Vagina (tissue), 2 donors: ENCODE measurements at places on chromosomes 4 and X. TPM values are rescaled to one million over a fixed set of nuclear protein-coding genes. Genes with fewer than 3 reads are reported as not detected.

Gene SCOC
- 39.3 TPM for total RNA-seq

Gene OTUD6A
- total RNA-seq, result not detected

- no peaks in the 10 kb centered on the region for H3K36me3 ChIP-seq
- H3K27ac ChIP-seq, result no peak overlapping the region
- H3K27me3 ChIP-seq, result no peaks in the 10 kb centered on the region
- no peak overlapping the region for H3K4me3 ChIP-seq
- no peak for DNase-seq
Observed at GRCh38 chr4:2080429-2081300, 21.5 kb downstream of the NAT8L start.

DNA sequence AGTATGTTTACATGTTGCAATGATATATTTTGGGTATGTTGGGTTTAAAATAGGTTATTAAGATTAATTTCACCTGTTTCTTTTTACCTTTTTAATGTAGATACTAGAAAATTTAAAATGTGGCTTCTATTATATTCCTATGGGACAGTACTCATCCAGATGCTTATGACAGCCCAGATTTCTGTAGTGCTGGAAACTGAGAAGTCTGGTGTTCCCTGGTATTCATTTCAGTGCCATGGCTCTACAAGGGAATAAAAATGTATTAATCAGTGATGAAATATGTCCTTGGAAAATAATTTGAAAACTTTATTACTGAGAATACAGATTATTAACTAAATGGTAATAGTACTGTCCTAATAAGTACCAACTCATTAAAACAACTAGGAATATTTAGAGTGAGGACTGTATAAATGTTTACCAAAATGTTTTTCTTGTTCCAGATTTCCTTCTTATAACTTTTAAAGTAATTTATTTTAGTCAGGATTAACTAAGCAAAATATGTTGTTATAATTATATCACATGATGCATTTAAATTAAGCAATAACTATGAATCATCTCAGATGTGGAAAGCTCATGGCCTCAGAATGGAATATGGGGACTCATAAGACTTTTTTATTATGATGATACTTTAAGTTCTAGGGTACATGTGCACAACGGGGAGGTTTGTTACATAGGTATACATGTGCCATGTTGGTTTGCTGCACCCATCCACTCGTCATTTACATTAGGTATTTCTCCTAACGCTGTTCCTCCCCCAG is 25.3 kb downstream of the ARHGAP24 start:
- DNase-seq, result no peak
- peaks cover 37% of the 10 kb centered on the region for H3K4me1 ChIP-seq
- H3K27ac ChIP-seq, result no peak overlapping the region
- no peaks in the 10 kb centered on the region for H3K36me3 ChIP-seq
- no peak overlapping the region for H3K4me3 ChIP-seq

- no peaks in the 10 kb centered on the region for H3K4me1 ChIP-seq
- no peak overlapping the region for H3K27ac ChIP-seq
- DNase-seq, result no peak
- no peaks in the 10 kb centered on the region for H3K36me3 ChIP-seq
Observed at GRCh38 chrX:139883984-139884383, 48.9 kb downstream of the ATP11C start.

Gene PAGE4
- total RNA-seq, result not detected

GRCh38 chr4:98745366-98745765 is 87.0 kb upstream of the TSPAN5 start:
- no peaks in the 10 kb centered on the region for H3K4me1 ChIP-seq
- H3K36me3 ChIP-seq, result no peaks in the 10 kb centered on the region
- H3K27me3 ChIP-seq, result no peaks in the 10 kb centered on the region
- H3K4me3 ChIP-seq, result no peak overlapping the region
- no peak overlapping the region for H3K27ac ChIP-seq

DNA sequence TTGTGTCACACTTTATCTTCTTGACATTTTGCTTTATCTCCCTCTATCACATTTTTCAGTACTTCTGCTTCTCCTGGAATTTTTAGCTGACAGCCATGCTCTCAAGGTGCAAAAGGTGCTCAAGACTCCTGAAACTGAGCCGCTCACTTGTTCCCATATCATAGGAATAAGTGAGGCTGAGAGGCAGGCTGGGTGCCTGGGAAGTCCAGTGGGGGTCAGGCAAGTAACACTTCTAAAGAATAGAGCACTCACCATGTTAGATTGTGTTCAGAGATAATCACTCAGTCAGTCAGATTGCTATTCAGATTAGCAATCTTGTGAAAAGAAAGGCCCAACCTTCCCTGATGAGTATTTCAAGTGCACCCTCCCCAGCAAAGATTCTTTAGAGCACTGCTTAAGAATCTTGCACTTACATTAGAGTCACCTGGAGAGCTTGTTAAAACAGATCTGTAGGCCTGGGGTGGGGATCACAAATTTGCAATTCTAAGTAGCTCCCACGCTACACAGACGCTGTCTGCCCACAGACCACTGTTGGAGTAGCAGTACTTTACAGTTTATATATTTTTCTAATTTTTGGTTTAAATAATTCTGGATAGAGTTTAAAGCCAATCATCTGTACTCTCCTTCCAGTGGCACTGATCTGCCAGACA is 23.1 kb upstream of the LRAT start:
- no peak for DNase-seq
- H3K27me3 ChIP-seq, result no peaks in the 10 kb centered on the region
- H3K27ac ChIP-seq, result no peak overlapping the region
- H3K4me3 ChIP-seq, result no peak overlapping the region
- no peaks in the 10 kb centered on the region for H3K36me3 ChIP-seq
- no peaks in the 10 kb centered on the region for H3K4me1 ChIP-seq

GRCh38 chrX:14941301-14941700 is 68.1 kb downstream of the MOSPD2 start:
- DNase-seq, result no peak
- no peaks in the 10 kb centered on the region for H3K4me1 ChIP-seq
- H3K36me3 ChIP-seq, result no peaks in the 10 kb centered on the region

- no peak for DNase-seq
- H3K4me3 ChIP-seq, result no peak overlapping the region
- no peaks in the 10 kb centered on the region for H3K27me3 ChIP-seq
- no peak overlapping the region for H3K27ac ChIP-seq
- H3K36me3 ChIP-seq, result no peaks in the 10 kb centered on the region
- H3K4me1 ChIP-seq, result no peaks in the 10 kb centered on the region
Observed at GRCh38 chr4:68445111-68445510, 2.2 kb upstream of the TMPRSS11E start.

DNA sequence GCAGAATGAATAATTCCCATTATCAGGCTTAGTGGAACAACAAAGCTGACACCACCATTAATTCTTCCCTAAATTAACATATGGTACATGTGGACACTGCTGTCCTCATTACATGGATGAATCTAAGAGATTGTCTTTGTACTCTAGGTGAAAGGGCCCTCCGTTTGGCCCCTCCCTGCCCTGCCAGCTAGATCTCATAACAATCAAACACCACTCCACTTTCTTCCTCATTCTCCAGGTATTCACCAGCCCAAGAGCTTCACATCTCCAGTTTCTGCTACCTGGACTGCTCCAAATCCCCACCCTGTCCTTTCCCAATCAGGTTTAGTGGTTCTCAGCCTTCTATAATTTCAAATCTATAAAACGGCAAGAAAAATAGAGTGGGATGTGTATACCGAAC is 3.8 kb downstream of the HSD17B11 start:
- H3K27ac ChIP-seq, result no peak overlapping the region
- H3K36me3 ChIP-seq, result peaks cover 7% of the 10 kb centered on the region
- H3K4me3 ChIP-seq, result no peak overlapping the region
- DNase-seq, result no peak
- H3K27me3 ChIP-seq, result no peaks in the 10 kb centered on the region

GRCh38 chrX:117335209-117335608 is 781.4 kb downstream of the KLHL13 start:
- no peaks in the 10 kb centered on the region for H3K27me3 ChIP-seq
- no peak overlapping the region for H3K27ac ChIP-seq
- no peaks in the 10 kb centered on the region for H3K36me3 ChIP-seq
- H3K4me1 ChIP-seq, result no peaks in the 10 kb centered on the region
- no peak overlapping the region for H3K4me3 ChIP-seq
- DNase-seq, result no peak

DNA sequence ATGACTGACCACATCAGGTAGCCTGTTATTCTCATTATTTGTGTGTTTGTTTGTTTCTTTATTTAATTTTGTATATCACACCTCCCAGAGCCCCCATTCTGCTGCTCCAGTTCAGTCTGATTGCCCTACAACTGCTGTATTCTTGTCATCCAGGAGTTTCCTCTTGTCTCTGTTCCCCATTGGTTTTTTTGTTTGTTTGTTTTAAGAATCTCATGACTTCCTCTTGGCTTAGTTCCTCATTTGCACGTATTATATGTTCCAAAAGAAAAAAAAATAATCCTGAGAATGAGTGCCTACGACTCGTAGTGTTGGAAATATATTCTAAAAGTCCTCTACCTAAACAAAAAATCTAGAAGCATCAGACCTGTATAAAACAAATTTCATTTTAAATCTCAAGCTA is 142.3 kb upstream of the SLIT2 start:
- no peaks in the 10 kb centered on the region for H3K4me1 ChIP-seq
- H3K36me3 ChIP-seq, result no peaks in the 10 kb centered on the region
- H3K27me3 ChIP-seq, result no peaks in the 10 kb centered on the region
- no peak for DNase-seq

Gene PLXNA3
- 20.1 TPM for total RNA-seq

Gene HSFX1
- total RNA-seq, result 1.2 TPM

DNA sequence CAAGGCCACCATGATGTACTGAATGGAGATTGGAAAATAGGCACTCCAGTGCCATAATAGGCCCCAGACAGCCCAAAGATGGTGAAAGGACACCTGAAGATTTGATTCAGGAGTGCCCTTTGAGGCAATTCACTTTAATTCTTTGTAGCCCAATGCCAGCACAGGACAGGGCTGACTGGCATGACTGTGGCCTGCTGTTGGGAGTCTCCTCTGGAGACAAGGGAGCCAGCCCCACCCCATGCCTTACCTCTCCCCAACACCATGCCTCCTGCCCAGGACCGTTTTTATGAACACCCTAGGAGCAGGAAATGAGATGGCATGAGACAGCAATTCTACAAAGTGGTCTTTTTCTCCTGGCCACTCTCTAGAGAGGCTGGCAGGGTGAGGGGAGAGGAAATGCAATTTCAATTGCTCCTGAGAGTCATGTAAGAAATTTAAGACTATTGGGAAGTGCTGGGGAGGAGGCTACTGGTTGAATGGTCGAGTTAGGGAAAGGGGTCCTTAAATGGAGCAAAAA is 94.2 kb upstream of the MAMLD1 start:
- H3K27me3 ChIP-seq, result no peaks in the 10 kb centered on the region
- peak; percentile 55 for DNase-seq
- no peaks in the 10 kb centered on the region for H3K4me1 ChIP-seq
- no peak overlapping the region for H3K4me3 ChIP-seq

Gene BCORL1
- 6.1 TPM for total RNA-seq

DNA sequence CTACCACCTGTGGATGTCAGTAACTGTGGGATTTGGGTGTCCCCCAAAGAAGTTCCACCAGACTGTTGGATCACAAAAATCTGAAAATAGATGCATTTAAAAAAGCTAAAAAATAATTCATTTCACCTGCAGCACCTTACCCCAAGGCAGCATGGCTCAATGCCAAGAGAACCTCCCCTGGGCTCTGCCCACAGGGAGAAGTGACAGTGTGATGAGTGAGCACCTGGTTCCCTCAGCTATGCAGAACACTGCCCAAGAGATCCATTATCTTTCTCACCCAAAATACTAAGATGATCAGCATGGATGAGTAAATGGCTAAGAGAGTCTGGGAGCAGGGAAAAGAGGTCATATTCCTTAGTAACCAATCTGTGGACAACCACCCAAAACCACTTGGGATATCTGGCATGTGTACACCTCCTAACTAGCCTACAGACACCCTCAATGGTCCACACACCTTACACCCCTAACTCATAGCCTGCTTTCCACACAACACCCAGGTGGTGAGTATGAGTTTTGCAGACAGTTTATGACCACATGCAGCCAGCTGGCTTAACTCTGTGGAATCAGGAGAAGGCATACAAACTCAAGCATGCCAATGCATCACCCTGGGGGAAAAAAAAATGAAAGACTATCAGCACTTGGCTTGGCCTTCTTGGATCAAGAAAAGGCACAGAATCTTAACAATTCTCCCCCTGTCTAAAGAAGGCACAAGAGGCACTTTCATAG is 416.5 kb upstream of the SMIM31 start:
- no peaks in the 10 kb centered on the region for H3K27me3 ChIP-seq
- no peak overlapping the region for H3K4me3 ChIP-seq
- no peaks in the 10 kb centered on the region for H3K4me1 ChIP-seq
- DNase-seq, result no peak
- H3K27ac ChIP-seq, result no peak overlapping the region

- no peak overlapping the region for H3K4me3 ChIP-seq
- H3K27me3 ChIP-seq, result no peaks in the 10 kb centered on the region
- H3K4me1 ChIP-seq, result no peaks in the 10 kb centered on the region
Observed at GRCh38 chr4:78169728-78170127, 112.6 kb downstream of the FRAS1 start.

- H3K4me3 ChIP-seq, result no peak overlapping the region
- peak; percentile 58 for DNase-seq
- H3K27ac ChIP-seq, result no peak overlapping the region
- no peaks in the 10 kb centered on the region for H3K4me1 ChIP-seq
- H3K36me3 ChIP-seq, result no peaks in the 10 kb centered on the region
- no peaks in the 10 kb centered on the region for H3K27me3 ChIP-seq
Observed at GRCh38 chrX:39309018-39309635, 507.9 kb downstream of the MID1IP1 start.

DNA sequence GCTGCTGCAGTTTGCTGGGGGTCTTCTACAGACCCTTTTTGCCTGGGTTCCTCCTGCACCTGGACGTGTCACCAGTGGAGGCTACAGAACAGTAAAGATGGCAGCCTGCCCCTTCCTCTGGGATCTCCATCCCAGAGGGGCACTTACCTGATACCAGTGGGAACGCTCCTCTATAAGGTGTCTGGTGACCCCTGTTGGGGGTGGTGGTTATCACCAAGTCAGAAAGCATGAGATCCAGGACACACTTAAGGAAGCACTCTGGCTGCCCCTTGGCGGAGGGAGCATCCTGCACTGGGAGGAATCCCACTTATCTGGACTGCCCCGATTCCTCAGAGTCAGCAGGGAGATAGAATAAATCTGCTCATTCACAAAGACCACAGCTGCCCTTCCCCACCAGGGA is 218.9 kb upstream of the GALNTL6 start:
- no peak overlapping the region for H3K27ac ChIP-seq
- H3K4me3 ChIP-seq, result no peak overlapping the region
- H3K27me3 ChIP-seq, result no peaks in the 10 kb centered on the region
- no peaks in the 10 kb centered on the region for H3K36me3 ChIP-seq
- DNase-seq, result no peak

GRCh38 chrX:96183843-96184242 is 500.8 kb upstream of the DIAPH2 start:
- DNase-seq, result no peak
- no peak overlapping the region for H3K4me3 ChIP-seq
- no peak overlapping the region for H3K27ac ChIP-seq
- H3K27me3 ChIP-seq, result no peaks in the 10 kb centered on the region

- no peak for DNase-seq
- H3K27ac ChIP-seq, result no peak overlapping the region
- H3K36me3 ChIP-seq, result no peaks in the 10 kb centered on the region
- H3K27me3 ChIP-seq, result no peaks in the 10 kb centered on the region
- H3K4me3 ChIP-seq, result no peak overlapping the region
Observed at GRCh38 chr4:180557348-180557747, 1685.9 kb upstream of the TENM3 start.
